Ammon's horn (tissue), 1 donor: ENCODE measurements at places on chromosomes 5 and 9.

DNA sequence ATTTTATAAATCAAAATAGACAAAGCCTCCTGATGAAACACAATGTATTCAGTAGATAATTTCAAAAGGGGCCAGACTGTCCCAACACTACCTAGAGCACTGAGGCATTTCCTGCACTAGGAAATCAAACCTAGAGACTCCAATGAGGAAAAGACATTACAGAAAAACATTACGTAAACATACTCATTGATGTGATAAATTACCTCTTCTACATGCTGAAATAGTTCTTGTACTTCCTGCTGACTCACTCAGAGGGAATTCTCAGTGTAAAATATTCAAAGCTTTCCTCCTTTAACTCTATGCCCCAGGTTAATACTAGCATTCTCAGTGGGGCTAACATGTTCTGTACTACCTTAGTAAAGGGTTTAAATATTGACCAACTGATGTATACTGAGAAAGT, 178.0 kb downstream of the ESM1 start:
- DNase-seq: no peak

DNA sequence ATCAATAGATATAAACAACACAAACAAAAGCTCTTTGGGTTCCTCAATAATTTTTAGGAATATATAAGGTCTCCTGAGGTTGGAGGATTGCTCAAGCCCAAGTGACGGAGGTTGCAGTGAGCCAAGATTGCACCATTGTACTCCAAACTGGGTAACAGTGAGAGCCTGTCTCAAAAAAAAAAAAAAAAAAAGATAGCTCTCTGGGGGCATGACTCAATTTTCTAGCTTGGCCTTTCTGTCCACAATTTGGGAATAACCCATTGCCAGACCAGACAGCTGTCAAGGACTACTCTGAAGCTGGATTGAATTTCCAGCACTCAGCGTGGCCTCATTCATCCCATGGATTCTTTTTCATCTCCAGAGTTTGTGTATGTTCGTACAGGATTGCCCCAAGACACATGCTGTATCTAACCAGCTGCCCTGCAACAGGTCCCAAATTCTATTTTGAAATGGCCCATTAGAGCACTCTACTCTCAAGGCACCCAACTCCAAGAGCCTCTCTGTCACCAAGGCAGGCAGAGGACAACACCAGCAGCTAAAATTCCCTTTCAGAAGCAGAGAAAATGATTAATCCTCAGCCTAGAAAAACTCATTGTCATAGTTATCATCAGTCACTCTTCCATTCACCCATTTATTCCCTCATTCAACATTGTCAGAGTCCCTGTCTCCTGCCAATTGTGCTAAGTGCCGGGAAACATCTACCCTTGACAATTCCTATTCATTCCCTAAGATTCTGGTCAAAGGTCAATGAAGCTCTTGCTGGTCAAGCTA, 8.7 kb downstream of the FAM193B start:
- DNase-seq: no peak

- DNase-seq: no peak
Observed at GRCh38 chr5:101687349-101687985, 608.6 kb downstream of the SLCO4C1 start.

DNA sequence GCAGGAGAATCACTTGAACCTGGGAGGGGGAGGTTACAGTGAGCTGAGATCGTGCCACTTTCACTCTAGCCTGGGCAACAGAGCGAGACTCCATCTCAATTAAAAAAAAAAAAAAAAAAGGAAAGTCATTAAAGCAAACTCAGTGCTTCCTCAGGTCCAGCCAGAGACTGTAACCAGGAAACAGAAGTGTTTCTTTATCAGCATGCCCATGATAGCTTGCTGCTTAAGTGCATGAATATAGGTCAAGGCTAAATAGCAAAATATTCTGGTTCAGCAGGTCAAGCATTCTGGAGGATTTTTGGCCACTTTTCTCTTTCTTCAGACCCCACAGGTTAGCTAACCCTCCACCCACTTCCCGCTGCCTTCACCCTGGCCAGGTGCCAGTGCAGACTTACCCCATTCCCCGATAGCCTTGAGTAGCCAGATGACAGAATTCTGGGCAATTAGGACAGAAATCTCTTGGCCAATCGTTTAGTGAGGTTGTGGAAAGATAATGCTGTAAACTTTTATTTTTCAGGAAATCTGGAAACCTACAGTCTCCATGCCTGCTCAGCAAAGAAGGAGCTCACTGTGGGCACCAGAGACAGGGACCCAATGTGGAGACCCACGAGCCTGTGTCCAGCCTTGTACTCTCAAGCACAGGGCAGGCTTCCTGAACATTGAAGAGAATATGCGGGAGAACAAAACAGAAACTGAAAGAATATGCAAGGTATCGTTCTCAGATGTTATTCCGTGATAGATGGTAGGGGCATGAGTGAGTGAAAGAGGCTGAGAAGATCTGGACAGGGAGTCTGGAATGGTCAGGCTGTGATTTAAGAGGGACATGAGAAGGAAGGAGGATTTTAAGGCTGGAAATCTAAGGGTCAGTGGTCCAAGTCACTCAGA, 4.2 kb upstream of the UGT3A2 start:
- DNase-seq: no peak

DNA sequence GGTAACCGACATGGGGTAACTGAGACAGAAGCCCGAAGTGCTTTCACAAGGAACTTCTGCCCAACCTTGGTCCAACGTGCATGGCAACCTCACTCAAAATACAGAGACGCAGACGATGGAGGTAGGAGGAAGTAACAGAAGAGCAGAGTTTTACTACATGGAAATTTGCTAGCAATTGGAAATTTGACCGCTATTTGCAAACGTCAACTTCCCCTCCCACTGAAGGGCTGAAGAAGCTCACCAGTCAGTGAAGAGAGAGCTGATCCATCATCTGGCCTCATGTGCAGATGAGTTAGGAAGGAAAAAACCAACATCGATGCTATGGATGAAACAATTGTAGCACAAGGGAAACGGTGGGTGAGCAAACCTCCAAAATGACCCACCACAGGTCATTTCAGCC, 196.7 kb downstream of the RGS3 start:
- DNase-seq: no peak

- no peak for DNase-seq
Observed at GRCh38 chr9:97382099-97382718, 29.7 kb upstream of the TDRD7 start.

DNA sequence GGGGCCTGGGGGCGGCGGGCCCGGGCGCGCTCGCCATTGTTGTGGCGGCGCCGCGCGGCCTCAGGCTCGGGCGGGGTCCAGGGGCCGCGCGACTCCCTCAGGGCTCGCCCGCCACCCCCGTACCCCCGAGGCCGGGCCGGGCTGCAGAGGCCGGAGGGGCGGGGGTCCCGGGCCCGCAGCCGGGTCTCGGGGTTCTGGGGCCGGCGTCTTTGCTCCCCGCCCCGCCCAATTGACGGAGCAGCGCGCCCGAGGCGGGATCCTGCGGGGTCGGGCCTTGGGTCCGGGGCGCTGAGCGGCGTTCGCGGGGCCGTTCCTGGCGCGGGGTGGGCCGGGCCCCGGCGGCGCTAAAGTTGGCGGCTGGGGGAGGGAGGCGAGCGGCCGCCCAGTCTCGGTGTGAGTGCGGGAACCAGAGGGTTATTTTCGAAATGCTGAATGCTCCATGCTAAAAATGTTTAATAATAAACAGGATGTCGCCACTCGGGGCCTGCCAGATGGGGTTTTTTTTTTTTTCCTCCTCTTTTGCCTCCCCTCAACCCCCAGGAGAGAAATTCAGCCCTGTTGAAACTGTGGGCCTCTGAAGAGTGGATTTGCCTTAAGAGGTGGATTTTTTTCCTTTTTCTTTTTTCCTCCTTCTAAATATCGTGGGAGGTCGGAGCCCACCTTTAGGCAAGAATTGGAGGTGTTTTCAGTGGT, 724 bp downstream of the PRRC2B start:
- DNase-seq: no peak

GRCh38 chr5:87120518-87121303, 147.0 kb upstream of the RASA1 start:
- no peak for DNase-seq

DNA sequence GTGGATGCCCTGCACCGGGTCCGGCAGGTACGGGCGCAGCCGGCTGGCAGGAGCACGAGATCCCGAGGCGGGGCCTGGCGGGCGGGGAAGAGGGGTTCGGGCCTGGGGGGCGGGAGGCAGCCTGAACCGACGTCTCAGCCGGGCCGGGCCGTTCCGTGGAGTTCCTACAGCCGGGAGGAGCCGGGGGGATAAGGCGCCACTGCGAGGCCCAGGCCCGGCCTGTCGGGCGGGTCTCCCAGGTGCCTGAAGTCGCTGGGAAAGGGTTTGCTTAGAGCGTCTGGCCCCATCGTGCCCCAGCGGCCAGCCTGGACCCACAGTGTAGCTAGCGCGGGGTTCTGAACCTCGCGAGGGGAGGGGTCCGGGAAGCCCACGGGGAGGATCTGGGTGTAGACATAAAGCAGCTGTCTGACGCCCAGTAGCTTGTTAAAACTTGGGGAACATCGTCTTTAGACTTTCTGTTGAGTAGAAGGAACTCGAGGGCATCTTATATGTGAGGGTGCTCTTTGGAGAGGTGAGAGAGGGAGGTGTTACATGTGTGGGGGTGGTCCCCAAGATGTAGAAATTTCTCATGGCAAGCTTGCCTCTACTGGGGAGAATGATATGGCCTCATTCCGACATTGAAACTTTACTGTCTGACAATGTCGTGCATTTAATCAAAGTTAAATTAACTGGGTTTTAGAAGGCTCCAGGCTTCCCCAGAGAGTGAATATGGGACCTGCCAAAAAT, 524 bp downstream of the FUBP3 start:
- no peak for DNase-seq

- no peak for DNase-seq
Observed at GRCh38 chr9:89466451-89467277, 31.2 kb downstream of the SEMA4D start.

DNA sequence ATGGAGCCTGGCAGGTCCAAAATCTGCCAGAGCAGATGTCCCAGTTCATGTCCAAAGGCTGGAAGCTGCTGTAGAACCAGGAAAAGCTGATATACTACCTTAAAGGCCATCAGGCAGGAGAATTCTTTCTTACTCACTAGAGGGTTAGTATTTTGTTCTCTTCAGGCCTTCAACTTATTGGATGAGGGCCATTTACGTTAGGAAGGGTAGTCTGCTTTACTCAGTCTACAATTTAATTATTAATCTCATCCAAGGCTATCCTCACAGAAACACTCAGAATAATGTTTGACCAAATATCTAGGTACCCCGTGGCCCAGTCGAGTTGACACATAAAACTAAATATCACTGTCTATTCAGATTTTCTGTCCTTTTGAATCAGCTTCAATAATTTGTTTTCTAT, 437.4 kb downstream of the TLE4 start:
- no peak for DNase-seq

- DNase-seq: no peak
Observed at GRCh38 chr5:36743891-36744772, 132.4 kb upstream of the NIPBL start.

GRCh38 chr5:91219803-91220371, 163.2 kb downstream of the ARRDC3 start:
- peak; percentile 43 for DNase-seq

DNA sequence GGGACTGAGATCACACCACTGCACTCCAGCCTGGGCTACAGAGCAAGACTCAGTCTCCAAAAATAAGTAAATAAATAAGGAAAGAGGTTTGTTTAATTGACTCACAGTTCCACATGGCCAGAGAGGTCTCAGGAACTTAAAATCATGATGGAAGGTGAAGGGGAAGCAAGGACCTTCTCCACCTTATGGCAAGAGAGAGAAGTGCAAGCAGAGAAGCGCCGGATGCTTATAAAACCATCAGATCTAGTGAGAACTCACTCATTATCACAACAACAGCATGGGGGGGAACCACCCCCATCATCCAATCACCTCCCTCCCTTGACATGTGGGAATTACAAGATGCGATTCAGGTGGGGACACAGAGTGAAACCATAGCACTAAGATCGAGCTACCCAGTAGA, 22.8 kb upstream of the RGMB start:
- DNase-seq: no peak

- DNase-seq: no peak
Observed at GRCh38 chr5:56056875-56057274, 62.1 kb upstream of the IL6ST start.

- no peak for DNase-seq
Observed at GRCh38 chr9:72274916-72275315, 90.1 kb downstream of the ZFAND5 start.

GRCh38 chr9:98500337-98500919, 208.3 kb downstream of the GABBR2 start:
- no peak for DNase-seq

GRCh38 chr5:111211341-111211740, 12.8 kb upstream of the CAMK4 start:
- no peak for DNase-seq

DNA sequence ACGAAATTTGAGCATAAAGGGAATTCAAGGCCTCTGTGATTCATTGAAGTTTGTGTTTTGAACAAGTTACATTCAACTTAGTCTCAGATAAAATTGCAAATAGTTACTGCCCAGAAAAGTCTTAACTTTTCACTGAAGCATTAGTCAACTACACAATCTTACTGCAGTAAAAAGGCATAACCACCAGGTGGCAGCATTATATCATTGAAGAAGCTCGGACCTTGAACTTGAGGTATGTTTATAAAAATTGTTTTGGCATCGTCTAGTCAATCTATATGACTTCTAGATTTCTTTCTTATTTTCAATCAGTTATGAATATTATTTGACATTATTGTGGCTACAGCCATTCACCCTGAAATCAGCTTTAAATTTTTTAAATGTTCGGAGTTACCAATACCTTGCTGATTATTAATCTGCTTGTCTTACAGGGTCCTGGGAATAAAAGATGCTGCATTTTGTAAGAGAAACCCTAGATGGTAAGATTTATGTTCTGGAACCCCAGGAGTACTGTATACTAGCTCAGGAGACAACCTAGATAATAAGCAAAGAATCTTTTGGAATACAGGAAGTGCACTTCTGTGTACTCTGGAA, 83.9 kb upstream of the GRAMD2B start:
- DNase-seq: peak; percentile 82

DNA sequence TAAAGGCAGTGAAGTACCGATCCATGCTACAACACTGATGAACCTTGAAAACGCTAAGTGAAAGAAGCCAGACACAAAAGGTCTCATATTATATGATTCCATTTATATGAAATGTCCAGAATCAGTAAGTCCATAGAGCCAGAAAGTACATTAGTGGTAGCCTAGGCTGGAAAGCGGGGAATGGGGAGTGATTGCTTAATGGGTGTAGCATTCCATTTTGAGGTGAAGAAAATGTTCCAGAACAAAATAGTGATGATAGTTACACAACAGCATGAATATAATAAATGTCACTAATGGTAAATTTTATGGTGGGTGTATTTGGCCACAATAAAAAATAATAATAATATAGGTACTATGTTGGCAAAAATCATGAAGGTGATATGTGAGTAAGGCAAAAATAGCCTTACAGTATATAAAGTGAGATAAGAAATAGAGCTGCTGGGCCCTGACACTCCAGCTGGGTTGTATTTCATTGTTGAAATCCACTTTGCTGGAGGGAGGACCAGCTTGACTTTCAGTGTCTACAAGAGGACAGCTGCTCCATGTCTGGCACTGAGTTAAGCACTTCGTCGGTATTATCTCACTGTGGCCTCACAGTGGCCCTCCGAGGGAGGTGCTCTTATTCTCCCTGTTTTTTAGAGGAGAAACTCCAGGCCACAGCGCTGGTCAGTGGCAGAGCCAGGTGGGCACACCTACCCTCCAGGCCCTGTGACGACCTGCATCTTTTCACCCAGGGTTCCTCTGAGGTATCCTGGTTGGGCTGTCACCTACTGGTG, 22.4 kb upstream of the ANGPTL2 start:
- no peak for DNase-seq
